ENCODE measurements at places on chromosomes 16 and 17.
A peak's percentile ranks its signal among the peaks of the same experiment; 100 is the strongest.

DNA sequence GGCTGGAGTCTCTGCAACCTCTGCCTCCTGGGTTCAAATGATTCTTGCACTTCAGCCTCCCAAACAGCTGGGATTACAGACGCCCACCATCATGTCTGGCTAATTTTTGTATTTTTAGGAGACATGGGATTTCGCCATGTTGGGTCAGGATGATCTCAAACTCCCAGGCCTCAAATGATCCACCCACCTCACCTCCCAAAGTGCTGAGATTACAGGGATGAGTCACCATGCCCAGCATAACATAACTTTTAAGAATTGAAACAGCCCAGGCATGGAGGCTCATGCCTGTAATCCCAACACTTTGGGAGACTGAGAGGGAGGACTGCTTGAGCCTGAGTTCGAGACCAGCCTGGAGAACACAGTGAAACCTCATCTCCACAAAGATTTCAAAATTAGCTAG, 2.5 kb downstream of the RSL1D1 start:
- no peak for DNase-seq

DNA sequence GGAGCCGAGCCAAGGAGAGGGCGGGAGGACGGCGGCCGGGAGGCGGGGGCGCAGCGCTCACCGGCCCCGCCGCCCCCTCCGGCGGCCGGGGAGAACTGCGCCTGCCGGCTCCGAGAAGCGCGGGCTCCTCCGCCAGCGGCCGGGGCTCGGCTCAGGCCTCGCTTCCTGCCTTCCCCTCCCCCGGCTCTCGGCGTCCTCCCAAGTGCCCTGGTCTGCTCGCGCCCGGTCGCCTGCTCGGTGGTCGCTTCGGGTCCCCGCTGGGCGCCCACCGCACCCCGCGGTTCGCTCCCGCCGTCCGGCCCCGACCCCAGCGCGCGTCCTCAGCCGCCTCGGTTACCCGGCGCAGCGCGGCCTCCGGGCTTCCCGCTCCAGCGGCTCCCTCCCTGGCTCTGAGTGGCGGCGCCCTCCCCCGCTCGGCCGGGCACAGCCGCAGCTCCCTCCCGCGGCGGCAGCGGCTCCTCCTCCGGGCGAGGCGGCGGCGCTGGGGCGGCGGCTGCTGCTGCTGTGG, 313 bp downstream of the UBTF start:
- DNase-seq: peak; percentile 32

DNA sequence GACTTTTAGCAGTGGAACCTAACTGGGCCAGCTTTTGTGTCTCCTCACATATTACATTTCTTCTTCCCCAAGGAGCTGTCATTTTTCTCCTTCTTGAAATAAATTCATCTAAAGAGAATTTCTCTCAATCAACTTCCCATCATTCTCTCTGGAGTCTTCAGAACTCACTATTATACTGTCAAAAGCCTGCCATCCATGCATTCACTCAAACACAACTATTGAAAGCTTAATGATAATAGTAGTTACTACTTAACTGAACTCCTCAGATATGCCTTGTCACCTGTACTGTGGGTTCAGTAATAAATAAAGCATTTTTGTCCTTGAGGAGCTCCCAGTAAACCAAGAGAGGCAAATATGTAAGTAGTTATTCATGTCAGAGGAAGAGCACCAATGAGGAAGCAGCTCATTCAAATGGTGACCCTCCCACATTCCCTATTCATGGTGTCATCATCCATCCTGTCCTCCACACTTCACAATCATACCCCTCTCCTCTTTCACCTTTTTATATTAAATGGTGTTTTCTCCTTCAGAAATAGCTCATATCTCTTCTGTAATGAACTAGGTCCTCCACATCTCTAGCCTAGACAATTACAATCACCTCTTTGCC, 162.6 kb downstream of the CA10 start:
- DNase-seq: no peak

GRCh38 chr16:56211435-56211981, 20.2 kb downstream of the GNAO1 start:
- no peak for DNase-seq

GRCh38 chr17:36977568-36977967, 28.8 kb downstream of the AATF start:
- DNase-seq: no peak

DNA sequence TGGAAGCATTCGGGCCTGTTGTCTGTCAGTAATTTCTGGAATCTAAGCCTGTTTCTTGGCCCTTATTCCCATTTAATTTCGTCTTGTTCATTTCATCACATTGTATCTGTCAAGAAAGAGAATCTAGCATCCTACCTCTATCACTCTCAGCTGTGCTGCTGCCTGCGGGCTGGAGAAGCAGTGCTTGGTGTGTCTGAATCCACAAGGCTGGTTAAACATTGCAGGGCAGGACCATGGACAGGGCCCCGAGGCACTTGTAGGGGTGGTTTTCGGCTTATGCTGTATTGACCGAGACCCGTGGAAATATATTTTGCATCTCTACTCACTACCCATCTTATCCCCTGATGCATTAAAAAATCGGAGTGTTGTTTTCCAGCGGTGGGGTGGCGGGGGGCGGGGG, 3.1 kb downstream of the RAB11FIP4 start:
- DNase-seq: no peak

DNA sequence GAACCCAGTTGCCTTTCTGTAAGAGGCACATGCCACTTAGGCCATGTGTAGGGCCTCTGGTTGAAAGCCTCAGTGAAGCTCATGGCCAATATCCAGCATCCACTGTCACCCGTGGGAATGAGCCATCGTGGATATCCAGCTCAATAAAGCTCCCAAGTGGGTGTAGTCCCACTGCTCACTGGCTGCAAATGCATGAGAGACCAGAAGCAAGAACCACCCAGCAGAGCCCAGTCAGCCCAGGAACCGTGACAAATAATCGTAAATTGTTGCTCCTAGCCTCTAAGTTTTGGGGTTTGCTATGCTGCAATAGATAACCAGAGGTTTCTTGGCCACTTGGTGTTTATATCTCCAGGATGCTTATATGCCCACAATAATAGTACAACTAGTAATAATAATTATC, 33.7 kb downstream of the GPR139 start:
- DNase-seq: no peak

GRCh38 chr17:60678118-60678444, 430 bp downstream of the BCAS3 start:
- no peak for DNase-seq

DNA sequence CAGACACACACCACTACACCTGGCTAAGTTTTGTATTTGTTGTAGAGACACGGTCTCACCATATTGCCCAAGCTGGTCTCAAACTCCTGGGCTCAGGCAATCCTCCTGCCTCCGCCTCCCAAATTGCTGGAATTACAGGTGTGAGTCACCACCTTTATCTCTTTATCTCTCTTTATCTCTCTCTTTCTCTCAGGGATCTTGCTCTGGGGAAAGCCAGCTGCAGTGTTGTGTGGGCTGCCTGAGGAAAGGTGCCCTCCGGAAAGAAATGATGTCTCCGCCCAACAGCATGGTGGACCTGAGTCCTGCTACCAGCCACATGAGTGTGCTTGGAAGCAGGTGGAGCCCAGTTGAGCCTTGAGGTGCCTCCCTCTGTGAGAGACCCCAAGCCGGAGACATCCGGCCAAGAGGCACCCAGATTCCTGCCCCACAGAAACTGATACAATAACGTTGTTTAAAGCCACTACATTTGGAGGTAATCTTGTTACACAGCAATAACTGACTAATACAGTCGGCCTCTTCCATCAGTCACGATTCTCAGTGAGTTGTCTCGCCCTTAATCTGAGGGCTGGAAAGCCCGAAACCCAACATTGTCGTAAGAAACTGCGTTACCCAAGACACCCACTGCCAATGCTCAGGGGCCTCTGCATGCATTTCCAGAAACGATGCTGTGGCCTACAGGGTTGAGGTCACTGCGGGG, 68.0 kb upstream of the RPH3AL start:
- DNase-seq: no peak

DNA sequence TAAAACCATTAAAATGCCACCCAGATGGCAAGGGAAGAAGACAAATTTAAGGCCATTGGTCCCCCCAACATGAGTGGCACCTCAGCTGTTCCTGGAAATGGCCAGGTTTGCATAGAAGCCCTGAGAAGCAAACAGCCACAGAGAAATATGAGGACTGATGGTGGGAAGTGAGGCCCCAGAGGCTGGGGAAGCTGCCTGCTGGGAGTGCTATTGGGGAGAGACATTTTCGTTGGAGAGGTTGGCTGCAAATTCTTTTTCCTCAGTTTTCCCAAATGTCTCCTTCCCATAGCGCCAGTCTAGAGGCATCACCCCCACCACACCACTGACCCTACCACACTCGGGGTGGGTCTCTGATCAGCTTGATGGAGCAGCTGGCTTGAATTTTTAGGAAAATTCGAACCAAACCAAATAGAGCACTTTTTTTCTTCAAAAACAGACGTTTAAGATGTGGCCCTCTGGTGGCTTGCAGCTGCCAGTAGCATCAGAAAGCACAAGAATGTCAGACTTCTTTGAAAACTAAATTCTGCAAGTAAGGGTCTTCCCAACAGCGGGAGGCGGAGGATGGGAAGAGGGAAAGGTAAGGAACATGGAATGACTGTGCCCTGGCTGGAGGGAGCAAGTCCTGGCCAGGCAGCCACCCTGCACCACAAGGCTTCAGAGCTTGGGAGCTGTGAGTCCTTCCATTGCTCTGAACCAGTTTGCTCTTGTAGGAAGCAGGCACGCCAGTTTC, 13.2 kb upstream of the SLC12A3 start:
- DNase-seq: no peak

DNA sequence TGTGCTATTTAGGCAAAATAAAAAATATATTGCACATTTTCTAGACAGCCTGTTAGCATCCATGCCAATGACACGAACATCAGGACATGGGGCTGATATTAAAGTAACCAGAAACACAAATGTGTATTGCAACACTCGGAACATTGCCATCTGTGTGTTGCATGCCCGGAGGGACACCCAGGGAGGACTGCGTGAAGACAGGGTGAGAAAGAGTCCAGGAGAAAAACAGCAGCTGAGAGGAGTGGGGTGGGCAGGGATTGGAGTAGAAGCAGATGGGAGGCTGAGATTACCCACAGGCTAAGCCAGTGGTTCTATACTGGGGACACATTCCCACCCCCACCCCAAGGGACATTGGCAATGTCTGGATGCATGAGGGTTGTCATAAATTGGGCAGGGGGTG, 114.8 kb downstream of the GRIN2A start:
- DNase-seq: no peak

DNA sequence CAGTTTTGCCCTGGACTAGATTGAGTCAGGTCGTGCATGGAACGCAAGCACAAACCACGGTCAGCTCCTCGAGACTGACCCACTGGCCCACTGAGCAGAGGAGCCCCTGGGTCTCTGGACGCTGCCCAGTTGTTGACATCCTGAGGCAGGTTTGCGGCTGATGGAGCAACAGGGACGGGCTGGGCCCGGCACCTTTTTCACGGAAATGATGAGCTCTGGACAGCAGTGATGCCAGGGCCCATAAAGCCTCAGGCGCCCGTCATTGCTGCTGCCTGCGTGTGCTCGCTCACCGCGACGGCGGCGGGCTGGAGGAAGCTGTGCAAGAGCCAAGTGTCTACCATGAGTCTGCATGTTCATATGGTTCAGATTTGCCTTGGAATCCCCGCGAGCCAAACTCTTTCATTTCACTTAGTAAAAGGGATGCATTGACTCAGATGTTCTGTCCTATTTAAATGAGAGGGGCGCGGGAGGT, 30.8 kb upstream of the CRISPLD2 start:
- no peak for DNase-seq

DNA sequence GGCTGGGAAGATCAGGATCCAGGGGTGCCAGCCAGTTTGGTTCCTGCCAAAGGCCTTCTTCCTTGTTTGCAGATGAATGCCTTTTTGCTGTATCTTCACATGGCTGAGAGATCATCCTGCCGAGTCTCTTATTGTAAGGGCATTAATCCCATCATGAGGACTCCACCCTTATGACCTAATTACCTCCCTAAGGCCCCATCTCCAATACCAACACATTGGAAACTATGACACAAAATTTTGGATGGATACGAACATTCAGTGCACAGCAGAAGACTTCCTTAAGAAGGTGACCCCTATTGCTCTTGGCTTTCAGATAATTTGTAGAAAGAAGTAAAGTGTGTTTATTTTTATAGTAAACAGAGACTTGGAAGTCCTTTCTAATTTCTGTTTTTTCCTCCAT, 1164.7 kb upstream of the CDH8 start:
- DNase-seq: no peak

DNA sequence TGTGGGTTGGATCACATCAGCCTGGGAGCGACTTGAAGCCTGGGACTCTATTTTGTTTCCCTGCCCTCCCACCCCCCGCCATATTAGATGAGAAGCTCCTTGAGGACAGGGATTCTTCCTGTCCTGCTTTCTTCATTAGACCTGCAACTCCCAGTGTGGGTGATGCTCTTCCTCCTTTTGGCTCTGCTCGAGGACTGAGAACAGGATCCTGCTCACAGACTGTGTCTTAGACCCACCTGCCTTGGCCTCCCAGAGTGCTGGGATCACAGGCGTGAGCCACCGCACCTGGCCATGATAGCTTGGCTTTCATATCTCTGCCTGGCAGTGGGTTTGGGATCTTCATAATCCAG, 21.5 kb upstream of the TNS4 start:
- no peak for DNase-seq

- no peak for DNase-seq
Measured at GRCh38 chr16:3696425-3697218, 20.7 kb downstream of the TRAP1 start.

DNA sequence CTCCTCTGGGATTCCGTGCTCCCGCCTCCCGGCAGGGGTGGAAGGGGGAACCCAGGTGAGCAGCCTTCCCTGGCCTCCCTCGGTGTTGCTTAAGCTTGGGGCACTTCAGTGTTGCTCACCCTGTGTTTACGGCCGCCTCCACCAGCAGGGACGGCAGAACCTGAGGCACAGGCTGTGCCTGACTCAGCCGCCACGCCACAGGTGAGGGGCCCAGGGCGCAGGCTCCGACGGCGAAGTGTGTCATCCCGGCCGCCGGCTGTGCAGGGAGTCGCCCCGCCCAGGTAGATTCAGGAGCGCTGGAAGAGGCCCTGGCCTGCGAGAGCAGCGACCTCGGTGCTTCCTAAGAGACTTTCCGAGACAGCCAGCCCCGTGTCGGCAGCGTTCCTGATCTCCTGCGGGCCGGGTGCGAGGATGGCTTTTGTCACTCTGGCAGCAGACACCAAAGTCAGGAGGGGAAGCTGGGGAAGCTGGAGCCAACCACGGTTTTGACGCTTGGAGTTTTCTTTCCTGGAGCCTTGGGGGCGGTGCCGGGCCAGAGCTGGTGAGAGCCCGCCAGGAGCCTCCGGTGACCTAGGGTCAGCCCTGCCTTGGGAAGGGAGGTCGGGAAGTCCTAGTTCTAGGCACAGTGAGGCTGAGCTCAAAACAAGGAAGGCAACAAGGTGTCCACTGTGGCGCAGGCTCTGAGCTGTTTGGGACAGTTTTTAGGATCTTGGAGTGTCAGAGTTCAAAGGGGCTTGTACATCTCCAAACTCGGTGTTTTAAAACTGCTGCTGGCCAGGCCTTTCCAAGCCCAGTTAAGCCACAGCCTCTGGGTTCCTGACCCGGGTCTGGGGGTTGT, 2.1 kb downstream of the GSE1 start:
- no peak for DNase-seq
